ENCODE measurements at places on chromosomes 1 and 21.

DNA sequence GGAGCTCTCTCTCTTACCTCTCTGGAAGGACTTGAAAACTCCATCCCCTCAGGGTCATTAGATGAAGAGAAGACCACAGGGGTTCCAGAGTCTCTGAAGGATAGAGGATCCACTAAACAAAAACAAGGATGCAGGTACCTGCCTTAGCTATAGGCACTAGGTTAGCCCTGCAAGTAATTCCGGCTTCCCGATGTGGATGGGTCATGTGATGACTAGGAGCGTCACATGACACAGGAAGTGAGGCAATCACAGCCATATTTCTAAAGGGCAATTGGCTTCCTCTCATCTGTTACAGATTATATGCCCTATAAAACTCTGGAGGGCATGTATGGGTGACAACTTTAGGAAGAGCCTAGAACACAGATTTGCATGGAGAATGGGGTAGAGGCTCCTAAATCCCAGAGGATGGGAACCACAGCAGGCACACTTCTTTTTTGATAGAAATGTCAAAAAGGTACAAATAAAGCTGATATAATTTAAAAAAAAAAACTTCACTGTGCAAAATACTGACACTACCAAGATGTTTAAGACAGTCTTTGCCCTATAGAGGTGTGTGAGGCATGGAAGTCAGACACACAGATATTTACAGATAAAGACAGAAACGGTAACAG is 14.1 kb downstream of the ENTREP3 start:
- DNase-seq = peak; percentile 79

DNA sequence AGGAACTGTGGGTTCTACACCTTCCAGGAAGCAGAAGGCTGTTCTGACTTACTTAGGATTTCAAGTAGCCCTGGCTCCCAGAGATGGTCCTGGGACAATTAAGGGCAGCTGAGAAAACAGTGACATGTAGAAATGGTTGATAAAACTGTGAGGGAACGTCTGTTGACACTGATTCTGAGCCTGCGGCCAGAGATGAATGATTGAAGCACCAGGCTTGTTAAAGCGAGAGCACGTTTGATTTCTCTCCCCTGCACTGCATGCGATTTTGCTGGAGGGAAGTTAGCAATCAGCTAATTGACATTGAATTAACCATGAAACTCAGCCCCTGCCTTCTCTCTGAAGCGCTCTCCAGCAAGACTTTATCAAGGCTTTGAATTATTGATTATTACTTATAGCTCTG is 29.9 kb upstream of the POU3F1 start:
- no peak for DNase-seq

DNA sequence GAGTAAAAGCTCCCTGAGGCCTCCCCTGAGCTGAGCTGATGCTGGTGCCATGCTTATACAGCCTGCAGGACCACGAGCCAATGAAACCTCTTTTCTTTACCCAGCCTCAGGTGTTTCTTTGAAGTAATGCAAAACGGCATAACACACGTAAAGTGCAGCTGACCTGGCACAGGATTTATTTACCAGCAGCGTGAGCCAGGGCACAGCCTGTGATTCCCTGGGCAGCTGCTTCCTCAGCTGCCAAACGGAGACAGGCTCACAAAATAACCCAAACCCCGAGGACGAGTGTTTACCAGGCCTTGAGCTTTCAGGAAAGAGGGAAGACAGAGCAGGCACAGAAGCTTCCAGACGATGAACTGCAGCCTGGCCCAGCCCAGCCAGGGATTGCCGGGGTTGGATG is 120.6 kb upstream of the ARHGEF16 start:
- no peak for DNase-seq

DNA sequence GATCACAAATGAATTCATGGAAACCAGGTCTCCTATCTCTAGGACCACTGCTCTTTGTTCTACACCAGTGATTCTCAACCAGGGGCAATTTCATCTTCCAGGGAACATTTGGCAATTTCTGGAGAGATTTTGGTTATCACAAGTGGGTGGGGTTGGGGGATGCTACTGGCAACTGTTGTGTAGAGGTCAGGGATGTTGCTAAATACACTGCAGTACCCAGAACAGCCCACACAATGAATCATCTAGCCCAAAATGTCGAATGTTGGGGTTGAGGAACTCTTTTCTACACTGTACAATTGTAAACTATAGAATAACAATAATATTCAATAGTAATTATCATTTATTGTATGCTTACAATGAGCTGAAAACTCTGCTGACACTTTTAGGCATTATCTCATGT is 55.7 kb upstream of the UBE2U start:
- DNase-seq = no peak

DNA sequence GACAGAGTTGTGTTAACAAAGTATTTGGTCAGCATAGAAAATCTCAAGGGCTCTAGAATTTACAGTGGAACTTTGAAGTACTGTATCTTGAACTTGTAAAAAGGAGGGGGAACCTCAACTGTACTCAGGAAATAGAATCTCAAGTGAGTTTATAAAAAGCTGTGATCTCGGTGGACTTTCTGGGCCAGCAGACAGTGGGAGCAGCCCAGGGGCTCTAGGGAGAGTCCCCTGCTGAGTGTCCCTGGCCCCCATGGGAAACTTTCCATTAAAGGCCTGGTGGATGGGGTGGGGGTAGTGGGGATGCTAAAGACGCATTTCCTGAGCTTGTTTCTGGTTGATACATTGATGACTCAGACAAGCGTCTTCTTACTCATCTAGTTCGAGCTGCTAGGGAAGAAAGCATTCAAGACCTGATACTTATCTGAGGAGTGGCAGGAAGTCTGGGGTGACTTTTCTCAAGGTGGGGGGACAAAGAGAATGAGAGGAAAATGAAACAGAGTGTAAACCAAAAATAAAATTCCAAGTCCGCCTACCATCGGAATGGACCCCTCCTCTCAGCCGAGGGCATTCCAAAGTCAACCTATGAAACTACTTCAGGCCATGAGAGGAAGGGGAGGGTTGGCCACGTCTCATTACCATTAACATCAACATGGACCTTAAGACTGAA is 65.5 kb downstream of the NID1 start:
- DNase-seq = peak; percentile 89

DNA sequence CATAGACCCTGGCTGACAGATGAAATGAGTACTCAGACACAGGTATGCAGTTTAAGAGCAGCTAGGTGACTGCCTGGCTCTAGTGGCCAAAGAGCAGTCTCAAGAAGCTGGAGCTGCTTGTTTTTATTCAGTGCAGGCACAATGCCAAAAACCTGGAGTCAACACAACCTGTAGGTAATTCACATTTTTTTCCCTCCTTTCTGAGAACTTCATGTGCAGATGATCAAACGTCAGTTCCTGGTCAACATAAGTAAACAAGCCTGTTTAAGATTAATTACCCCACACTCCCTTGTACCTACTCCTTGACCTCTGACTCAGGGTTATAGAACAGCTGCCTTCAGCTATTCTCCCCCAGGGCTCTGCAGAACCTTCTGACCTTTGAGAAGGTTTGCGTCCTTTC is 17.3 kb upstream of the ACADM start:
- no peak for DNase-seq

DNA sequence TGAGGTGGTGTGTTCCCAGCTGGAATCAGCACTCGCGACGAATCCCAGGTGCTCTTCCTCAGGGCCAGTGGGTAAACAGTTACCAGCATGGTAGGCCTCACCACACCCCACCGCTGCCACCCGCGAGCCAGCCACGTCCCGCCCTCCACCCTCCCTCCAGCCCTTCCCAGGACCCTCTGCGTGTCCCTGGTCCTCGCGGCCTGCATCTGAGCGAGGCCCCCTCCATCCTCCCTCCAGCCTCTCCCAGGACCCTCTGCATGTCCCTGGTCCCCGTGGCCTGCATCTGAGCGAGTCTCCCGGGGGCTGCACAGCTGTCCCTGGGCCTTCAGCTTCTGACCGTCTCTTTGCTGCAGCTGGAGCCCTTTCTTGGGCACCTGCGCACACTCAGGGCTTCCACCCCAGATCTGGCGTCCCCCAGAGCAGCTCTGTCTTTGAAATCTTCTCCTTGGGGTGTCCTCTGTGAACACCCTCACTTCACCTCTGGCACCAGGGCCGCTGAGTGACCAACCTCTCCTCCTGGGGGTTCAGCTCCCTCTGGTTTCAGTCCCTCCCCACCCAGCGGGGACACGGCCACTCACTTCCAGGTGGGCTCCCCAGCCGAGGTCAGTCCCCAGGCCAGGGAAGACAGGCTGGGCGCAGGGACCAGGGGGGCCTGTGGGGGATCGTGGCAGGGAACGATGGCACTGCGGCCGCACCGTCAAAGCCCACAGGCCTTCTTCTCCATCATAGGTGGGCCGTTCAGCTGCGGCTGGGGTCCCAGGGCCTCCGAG is 57.8 kb upstream of the COL6A2 start:
- no peak for DNase-seq

GRCh38 chr1:32333251-32333963 is 2.6 kb downstream of the MARCKSL1 start:
- no peak for DNase-seq

DNA sequence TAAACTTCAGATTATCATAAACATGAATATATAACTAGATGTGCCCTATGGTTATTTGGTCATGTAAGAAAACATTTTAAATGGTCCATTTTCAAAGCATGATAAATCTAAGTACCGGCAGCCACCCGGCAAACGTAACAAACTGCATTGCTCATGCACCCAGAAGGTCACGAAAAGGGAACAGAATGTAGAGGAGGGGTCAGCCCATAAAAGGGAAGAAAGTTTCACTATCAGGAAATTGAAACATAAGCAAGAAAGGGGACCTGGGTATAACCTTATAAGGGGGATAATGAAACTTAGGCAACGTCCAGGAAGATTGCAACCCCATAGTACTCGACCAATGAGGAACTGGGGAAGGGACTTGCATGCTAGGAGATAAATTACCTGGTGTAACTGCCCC is 421.2 kb upstream of the ZRANB2 start:
- DNase-seq = no peak

DNA sequence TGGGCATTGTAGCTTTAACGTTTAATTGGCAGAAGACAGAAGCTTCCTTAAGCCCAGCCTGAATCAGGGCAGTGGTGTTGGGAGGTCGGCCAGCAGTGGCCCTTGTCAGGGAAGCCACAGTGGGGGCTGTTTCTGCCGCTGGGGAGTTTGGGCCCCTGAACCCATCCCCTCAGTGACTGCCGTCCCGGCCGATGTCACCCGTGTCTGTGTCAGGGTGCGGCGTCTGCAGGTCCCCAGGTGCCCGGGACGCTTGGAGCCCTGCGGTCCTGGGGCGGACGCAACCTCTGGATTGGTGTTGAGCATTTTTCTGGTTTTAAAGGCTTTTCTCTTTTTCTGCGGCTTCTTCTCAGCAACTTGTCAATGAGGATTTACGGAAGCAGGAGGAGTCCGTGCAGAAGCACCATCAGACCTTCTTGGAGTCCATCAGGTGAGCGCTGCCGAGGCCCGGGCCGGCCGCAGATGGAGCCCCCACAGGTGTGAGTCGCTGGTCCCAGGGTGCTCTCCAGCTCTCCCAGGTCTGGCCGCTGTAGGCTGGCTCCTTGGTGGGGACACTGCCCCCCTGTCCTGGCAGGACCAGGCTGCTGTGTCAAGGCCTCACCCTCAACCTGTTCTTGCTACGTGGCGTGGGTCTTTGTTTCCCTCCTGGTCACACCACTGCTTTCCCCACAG is 2.3 kb downstream of the ATAD3C start:
- no peak for DNase-seq

- no peak for DNase-seq
These were observed 150.0 kb downstream of the TPR start for GRCh38 chr1:186225096-186225495.

DNA sequence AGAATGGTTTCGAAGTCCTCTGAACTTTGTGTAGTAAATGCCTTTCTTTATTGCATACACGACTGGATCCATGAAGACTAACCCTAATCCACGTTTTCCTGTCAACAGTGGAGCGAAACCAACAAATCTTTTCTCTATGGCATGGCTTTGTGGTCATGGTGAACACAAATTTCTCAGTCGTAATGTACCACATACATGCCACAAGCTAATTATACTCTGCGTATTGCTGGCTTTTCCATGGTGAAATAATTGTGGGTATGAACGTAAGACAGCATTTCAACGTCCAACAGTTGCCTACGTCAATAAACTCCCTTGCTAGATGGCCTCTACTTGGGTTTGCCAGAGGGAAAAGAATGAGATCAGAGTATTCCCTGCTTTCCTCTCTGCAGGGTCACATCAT is 27.5 kb downstream of the INTS7 start:
- no peak for DNase-seq

DNA sequence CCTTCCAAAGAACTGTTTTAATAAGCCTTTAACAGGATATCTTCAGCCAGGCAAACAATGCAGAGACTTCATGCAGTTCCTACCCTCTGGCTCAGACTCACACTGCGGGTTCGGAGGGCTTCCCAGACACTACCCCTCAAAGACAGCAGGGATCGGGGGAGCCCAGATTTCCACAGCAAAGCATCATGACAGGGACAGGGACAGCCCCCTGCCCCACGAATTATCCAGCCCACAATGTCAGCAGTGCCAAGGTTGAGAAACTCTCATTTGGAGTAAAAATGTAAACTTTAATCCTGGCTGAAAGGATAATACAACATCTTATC is 20.1 kb downstream of the NPHP4 start:
- DNase-seq = no peak

DNA sequence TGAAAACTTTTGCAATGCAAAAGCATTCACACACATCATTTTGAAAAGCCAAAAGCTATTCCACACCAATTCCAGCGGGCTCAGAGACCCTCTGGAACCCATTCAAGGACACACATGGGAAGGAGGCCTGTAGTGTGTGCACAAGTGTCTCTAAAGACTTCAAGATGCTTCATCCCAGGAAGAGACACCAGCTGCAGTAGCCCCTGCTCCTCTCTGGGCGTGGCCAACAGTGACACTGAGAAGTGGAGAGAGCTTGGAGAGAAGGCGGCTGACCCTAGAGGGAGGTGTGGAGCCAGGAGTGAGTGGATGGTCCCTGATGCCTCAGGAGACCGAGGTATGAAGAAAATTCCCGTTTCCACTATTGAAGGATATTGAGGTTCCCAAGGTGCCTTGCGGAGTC is 14.9 kb upstream of the TNNI1 start:
- no peak for DNase-seq

- DNase-seq = no peak
These were observed 2.7 kb upstream of the CCDC27 start for GRCh38 chr1:3749512-3749911.

GRCh38 chr1:203513585-203514031 is 19.7 kb downstream of the OPTC start:
- DNase-seq = no peak

DNA sequence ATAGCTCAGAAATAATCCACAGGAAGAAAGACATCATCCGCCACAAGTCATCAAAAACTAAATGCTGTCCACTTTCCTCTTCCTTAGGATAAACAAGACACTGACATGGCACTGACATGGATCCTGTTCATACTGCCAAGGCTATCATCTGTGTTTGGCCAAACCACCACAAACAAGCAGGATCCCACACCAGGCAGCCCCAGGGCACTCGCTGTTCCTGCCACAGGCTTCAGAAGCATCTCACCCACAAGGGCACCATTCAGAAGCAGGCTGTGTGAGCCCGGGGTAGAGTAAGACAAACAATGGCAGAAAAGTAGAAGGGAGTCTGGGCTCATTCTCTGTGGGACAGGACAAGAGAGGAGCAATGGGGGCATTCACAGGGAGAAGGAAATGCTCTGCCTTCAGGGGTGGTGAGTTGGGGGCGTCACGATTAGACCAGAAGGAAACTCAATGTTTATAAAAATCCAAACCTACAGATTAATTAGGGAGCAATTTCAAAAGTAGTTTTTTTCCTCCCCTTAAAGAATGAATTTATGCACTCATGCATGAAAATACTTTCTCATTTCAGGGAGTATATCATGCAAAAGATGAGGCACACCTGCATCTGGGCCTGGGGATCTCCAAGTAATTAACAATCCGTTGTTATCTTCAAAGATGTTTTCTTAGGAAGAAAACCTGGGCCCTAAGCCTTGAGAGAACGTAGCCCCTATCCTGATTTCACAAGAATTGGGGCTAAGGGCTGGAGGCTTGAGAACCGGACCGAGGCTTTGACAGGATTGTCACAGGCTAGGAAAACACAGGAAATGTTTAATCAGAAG is 43.3 kb upstream of the ATP1A1 start:
- no peak for DNase-seq
